ENCODE measurements at places on chromosomes 3 and 15.

DNA sequence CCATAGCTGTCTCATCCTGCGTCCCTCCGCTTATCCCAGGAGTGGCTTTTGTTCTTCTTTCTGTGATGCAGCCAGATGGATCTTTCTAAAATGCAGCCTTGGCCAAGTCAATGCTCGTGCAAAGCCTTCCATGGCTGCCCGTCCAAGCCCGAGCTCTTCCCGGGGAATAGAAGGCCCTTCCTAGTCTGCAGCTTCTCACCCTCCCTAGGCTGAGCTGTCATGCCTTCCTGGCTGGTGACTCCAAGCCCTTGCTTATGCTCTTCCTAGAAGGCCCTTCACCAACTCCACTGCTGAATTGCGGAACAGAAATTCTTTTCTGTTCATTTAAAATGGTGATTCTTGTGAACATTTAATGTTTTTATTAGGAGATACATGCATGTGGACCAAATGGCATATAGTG lies 95.9 kb downstream of the SMAD6 start:
- no peak for DNase-seq

- DNase-seq: no peak
Observed at GRCh38 chr3:150130404-150131100, 159.9 kb upstream of the PFN2 start.

GRCh38 chr15:90956274-90957030 lies 1.8 kb downstream of the RCCD1 start:
- peak; percentile 73 for DNase-seq

DNA sequence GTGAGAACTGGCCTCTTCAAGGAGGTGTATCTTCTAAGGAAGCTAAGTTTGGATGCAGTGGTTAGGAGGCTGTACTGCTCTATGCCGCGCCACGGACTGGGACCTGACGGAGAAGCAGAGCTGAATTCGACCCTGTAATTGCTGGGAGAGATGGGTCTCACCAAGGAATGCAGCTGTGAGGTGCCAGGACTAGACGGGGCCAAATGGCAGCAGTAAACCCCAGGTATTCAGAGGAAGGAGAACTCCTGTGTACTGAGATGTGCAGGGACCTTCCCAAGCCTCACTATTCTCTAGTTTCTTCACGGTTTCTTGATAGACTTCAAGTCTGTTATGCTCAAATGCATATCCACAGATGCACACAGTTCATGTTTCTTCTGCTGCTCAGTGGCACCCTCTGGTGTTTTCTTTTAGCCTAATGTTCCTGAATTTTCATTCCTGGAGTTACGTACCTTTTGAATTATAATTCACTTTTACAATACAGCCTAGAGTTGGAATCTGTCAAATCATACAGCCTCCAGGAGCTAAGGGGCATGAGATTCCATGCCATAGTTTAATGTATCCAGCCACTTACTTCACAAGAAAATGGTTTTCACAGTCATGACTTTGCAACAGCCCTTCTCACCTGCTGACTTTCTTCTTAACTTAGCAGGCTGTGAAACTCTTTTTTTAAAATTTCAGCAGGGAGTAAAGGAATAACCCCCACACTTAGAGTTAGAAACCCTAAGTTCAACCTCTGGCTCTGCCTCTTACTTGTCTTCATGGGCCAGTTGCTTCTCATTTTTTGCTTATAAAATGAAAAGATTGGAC lies 61.8 kb downstream of the GLDN start:
- no peak for DNase-seq

- no peak for DNase-seq
Observed at GRCh38 chr15:70037292-70037640, 60.5 kb downstream of the TLE3 start.

DNA sequence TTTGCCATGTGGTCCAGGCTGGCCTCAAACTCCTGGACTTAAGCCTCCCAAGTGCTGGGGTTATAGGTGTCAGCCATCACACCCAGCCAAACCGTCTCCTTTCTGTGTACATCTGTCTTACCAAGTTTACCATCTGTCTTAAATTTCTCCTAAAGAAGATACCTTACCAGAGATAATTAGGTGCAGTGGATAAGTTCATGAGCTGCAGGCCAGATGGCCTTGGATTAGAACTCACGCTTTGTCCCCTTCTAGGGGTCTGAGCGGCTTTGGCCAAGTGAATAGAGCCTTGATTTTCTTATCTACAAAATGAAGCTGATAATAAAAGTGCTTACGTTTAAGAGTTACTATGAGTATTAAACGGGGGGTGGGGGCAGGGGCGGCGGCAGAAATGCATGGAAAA lies 103.9 kb downstream of the SUCLG2 start:
- DNase-seq: no peak

DNA sequence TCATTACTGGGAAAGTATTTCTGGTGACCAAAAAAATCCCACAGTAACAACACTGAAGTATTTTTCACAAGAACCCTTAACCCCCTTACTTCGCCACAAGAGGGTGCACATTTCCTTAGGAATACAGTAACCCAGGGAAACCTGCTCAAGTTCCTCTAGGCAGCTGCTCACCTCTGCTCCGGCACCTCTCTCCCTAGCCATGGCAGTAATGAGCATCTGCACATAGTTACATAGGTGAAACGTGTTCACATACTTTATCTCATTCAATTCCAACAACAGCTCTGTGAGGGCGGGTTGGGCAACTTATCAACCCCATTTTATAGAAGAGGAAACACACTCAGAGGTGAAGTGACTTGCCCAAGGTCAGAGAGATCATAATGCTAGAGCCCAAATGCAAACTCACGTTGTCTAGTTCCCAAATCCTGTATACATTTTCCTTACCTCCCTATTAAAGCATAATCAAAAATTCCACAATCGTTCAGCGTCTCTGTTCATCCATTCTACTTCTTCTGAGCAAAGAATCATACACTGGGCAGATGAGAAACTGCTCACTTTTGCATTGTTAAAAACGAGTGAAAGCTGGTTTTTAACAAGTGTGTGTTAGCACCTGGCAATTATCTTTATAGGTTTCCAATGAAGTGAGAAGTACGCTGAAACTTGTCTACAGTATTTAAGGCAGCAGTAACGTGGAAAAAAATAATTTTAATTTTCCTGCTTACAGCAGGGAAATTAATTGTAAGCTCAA lies 90.7 kb downstream of the IGF2BP2 start:
- peak; percentile 17 for DNase-seq

DNA sequence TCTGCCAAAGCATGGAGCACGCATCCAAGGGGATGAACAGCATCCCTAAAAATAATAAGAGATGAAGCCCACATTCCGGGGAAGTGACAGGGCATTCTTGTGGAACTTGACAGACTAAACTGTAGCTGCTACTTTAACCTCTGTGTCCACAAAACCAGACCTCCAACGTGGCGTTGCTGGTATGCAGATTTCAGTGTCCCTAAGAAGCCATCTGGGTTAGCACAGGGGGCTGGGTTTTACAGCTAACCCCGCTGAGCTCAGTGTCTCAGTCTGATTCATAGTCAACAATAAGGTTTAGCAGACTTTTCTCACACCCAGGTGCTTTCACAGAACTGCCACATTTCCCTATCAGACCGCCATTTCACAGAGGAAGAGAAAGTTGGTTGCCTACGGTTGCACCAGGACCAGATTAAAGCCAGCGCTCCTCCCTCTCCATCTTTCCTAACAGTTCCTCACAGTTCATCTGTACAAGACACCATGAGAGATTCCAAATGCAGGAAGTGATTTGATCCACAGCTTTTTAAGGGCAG lies 61.6 kb upstream of the CTDSPL start:
- no peak for DNase-seq

GRCh38 chr3:194761384-194761783 lies 75.7 kb downstream of the FAM43A start:
- DNase-seq: no peak

- no peak for DNase-seq
Observed at GRCh38 chr3:110459021-110459420, 612.6 kb upstream of the NECTIN3 start.

DNA sequence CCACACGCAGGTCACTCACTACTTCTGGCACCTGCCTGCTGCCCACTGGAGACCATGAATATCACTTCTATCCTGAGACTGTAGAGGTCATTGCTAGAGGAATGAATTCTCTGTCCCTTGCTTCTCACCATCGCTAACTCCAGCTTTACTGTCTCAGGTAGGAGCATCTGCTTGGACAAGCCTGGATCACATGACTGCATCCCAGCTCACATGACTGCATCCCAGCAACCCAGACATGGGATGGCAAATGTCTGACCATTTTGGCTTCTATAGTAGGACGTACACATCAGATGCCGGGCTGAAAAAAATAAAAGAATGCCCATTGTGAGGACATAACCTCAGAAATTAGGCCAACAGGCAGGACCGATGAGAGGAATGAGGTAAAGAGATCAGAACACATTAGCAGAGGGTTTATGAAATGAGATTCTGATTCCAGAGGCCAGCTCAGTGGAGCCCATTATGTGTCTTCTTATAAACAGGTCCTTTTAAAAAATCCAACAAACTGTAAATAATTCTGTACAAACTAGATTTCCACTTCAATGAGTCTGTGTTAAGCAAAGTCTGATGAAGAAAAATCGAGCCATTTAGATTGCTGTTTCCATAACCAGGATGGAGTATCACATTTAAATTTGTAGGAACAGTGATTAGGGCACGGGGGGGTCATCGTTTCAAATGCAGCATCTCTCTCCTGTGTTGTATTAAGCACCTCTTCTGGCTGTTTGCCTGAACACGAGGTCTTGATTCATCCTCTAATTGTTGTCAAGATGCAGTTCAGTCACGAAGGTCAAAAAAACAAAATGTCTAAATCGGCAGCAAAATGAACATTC lies 126.7 kb downstream of the MTHFS start:
- DNase-seq: no peak

DNA sequence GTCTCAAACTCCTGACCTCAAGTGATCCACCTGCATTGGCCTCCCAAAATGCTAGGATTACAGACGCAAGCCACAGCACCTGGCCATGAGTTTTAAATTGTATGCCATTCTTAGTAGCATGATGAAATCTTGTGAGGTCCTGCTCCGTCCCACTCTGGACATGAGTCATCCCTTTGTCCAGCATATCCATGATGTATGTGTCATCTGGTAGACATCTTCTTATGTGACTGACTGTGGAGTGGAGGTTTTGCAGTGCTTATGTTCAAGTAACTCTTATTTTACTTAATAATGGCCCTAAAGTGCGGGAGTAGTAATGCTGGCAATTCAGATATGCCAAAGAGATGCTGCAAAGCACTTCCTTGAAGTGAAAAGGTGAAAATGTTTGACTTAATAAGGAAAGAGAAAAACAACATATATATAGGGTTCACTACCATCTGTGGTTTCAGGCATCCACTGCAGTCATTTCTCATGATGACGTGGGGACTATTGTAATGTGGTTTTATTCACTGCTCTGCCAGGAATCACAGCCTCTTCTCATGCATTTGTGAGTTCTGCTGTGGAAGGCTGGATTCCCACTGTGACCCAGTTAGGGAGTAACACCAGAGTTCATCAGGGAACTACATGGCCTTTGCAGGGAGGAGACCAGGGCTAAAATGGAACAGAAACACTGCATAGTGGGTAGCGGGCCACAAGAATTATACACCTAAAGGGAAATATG lies 204.6 kb upstream of the STRIT1 start:
- no peak for DNase-seq

GRCh38 chr3:175564363-175564762 lies 705.2 kb downstream of the NAALADL2 start:
- no peak for DNase-seq

- no peak for DNase-seq
Observed at GRCh38 chr3:161266731-161267150, 45.6 kb downstream of the NMD3 start.

- no peak for DNase-seq
Observed at GRCh38 chr3:122803977-122804376, 9.1 kb downstream of the SLC49A4 start.

GRCh38 chr3:11457135-11457534 lies 184.9 kb downstream of the ATG7 start:
- no peak for DNase-seq

GRCh38 chr3:106768941-106769480 lies 608.2 kb upstream of the CCDC54 start:
- DNase-seq: no peak

GRCh38 chr15:57167821-57168395 lies 208.4 kb upstream of the CGNL1 start:
- DNase-seq: no peak

GRCh38 chr15:26580943-26581342 lies 191.9 kb downstream of the GABRB3 start:
- no peak for DNase-seq

GRCh38 chr15:48627260-48627940 lies 18.1 kb downstream of the FBN1 start:
- DNase-seq: no peak

DNA sequence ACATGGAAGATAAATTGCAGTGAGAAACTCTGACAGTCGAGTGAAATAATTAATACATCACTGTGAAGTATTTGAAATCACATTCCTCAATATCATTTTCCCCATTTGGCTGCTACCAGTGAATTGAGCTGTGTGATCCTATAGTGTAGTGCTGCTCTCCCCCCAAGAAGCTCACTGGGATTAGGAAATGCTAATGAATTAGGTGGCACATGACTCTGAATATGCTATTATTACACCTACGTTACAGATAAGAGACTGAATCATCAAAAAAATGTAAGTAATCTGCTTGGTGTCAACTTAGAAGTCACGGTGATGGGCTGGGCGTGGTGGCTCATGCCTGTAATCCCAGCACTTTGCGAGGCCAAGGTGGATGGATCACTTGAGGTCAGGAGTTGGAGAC lies 34.7 kb upstream of the SYNM start:
- no peak for DNase-seq

DNA sequence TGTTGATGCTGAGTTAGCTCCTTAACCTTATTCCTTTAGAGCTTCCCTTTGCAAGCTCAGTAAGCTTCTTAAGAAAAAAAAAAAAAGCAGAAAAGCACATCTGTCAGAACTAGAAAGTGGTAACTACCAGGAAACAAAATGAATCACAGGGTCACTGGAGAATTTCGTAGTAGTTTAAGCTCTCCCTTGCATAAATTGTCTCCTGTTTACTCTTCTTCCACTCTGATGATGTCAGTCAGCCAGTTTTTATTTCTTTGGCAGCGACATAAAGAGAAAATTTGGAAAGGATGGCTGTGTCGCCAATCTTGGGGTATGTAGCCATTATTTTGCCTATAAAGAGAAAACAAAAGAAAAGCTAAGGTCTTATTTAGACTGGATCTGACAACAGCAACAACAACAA lies 3.2 kb upstream of the GABRR3 start:
- DNase-seq: no peak
